Activated CD4-positive, alpha-beta T cell treated with anti-CD3 and anti-CD28 coated beads for 48 hours (primary cell): ENCODE measurements at places on chromosomes 6 and 20.

GRCh38 chr20:18571578-18571977, 4.3 kb downstream of the SMIM26 start:
- DNase-seq: no peak

DNA sequence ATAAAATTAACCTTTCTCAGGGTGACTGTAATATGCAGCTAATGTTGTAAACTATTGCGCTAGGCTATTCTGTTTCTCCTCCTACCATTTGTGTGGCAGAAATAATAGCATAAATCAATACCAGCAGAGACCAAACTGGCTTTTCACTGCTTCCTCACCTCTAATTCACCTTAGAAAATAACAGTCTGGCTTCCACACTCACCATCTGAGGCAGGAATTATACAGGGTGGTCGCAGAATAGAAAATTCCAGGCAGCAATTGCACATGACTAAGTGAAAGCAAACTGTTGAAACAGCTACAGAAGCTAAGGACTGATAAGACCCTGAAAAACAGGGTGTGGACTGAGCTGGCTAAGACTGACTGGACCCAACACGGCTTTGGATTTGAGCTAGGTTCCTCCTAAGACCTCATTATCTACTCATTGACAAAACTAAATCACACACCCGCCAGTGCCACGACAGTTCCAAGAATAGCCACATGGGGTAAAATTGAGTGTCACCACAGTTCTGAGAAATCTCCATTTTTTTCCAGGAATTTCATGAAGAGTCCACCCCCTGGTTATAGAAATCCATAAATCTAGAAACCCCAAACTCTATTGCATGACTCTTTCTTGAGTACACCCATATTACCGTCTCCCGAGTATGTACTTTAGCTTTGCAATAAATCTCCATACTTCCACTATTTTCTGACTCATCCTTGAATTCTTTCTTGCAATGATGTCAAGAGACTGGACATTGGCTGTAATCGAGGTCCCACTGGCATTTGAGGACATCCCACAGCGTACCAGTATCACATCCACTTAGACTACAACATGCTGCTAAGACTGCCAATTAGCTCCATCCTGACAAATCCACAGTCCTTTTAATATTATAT, 60.9 kb upstream of the KCNQ5 start:
- DNase-seq: no peak

DNA sequence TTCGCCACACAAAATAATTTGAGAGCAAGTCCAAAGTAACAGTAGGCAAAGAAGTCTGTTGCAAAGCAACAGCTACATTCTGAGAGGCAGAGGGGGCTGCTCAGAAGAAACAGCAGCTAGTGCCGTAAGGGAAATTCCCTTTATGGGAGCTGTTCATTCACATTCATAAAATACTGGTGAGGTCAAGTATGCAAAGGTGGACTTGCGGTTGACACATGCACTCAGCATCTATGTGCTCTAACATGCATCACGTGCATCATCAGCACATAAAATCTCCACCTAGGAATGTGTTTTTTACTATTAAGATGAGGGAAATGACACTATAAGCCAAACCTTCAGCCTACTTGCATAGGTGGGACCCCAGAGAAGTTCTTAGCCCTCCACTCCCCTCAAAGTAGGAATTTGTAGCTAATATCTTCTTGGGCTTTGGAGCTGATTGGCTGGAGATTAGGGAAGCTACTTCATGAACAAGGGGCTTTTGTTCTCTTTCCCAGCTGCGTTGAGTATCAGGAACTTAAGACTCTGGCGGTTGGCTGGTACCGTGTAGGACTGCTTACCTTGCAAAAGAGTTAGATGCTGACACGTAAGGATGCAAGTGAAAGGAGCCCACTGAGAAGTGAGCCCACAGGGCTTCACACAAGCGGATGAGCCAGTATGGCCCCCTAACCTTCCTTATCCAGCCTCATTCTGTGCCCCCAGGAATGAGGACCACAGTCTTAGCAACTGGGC, 12.4 kb downstream of the CST3 start:
- no peak for DNase-seq

DNA sequence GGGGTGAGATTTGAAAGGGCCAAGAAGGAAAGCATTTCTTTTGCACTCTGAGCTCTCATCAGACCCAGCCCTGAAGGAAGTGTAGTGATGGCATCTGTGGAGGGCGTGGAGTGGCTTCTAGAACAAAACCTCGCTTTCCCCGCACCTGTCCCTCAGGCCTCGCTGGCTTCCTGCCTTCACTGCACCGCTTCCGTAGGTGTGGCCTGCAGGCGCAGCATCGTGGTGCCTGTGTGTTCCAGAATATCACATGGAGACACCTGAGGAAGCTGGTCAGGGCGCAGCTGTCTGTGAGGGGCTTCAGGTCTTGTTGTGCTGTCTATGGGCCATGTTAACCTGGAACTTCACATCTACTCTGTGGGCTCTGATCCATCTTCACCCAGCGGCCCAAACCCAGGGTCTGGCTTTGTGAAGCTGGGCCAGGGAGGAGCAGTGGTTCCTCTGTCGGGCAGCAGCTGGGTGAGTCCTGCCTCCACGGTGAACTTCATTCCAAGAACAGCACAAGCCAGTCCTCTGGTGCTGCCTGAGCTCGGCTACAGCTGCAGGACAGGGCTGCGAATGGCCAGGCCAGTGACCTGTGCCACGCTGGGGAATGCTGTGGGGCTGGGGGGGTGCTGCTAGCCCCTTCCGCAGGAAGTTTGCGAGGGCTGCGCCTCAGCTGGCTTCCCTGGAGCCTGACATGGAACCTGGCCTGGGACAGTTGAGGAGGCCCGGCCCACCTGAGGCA, 40.9 kb downstream of the DSTN start:
- peak; percentile 64 for DNase-seq

DNA sequence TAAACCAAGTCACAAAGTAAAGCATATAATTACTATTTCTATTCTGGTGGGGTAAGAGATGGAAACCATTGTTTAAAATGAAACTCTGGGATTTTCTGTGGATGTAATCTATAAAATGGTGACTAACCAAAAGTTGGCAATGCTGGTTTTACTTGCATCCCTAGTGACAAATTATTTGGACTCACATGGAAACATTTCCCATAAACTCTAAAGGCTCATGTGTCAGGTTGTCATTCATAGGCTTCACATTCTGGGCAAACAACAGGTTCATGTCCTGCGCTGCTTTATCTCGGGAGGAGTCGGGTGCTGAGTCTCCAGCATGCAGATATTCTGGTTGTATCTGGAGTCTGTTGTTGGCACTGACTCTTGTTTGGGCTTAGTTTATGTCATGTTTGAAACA, 98.0 kb upstream of the SCP2D1 start:
- no peak for DNase-seq

GRCh38 chr6:131776985-131777384, 30.8 kb upstream of the ENPP1 start:
- DNase-seq: no peak

- no peak for DNase-seq
These were observed 32.7 kb downstream of the CYP24A1 start for GRCh38 chr20:54140927-54141566.

GRCh38 chr20:58982406-58983114, 1.5 kb downstream of the NELFCD start:
- DNase-seq: no peak

GRCh38 chr6:4553387-4553786, 222.8 kb upstream of the CDYL start:
- peak; percentile 4 for DNase-seq

GRCh38 chr20:50491926-50492634, 18.1 kb upstream of the PTPN1 start:
- no peak for DNase-seq

DNA sequence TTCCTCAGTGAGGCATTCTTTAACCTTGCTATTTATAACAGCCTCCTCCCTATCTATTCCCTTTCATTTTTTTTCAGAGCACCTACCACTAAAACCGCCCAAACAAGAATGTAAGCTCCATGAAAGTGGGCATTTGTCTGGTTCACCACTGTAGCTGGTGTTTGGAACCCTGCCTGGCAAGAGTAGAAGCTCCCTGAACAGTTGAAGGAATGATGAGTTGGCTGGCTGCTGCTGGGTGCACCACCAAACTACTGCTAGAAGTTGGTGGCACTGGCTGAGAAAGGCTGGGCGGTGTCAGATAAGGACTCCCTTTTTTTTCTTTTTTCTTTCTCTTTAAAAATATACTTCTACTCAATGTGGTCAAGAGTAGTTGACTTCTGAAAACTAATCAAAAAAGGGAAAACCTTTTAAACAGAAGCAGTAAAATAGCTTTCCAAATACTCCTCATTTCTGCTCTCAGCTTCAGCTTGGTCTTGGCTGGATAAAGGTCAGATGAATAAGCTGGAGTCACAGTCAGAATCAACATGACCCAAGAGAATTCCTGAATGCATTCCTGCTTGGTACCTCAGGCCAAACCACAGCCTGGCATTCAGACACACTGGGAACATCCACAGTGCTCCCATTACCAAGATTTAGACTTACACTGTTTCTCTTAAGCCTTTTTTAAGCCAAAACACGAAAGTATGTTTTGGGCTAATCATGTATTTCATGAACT, 38.0 kb downstream of the RTN4IP1 start:
- DNase-seq: no peak

DNA sequence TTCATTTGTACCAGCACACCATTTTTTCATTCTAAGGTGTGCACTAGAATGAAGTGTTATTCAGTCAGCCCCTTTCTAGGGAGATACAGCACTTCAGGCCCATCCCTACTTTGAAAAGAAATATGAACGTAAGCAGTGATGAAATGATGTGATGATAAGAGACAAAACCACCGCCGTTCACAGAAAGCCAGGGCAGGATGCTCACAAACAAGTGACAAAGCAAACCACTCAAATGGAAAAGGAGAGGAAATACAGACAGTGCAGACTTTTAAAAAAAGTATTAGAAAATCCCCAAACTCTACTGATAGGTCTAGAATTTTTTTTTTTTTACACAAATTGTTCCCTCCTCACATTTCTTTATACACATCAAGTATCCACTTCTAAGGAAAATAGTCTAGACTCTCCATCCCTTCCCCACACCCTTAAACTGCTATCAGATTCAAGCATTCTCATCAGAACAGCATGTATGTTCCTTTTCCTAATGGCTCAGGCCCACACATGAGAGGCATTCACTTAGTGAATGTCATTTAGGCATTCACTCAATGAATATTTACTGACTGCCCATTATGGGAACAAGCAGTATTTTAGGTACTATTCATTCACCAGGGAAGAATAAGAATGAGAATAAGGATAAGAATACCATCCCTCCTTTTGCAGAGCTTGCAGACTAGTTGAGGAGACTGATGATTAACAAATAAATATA, 243.5 kb downstream of the GMPR start:
- DNase-seq: peak; percentile 67

- DNase-seq: peak; percentile 36
These were observed 698 bp downstream of the FAM210B start for GRCh38 chr20:56359212-56360132.

DNA sequence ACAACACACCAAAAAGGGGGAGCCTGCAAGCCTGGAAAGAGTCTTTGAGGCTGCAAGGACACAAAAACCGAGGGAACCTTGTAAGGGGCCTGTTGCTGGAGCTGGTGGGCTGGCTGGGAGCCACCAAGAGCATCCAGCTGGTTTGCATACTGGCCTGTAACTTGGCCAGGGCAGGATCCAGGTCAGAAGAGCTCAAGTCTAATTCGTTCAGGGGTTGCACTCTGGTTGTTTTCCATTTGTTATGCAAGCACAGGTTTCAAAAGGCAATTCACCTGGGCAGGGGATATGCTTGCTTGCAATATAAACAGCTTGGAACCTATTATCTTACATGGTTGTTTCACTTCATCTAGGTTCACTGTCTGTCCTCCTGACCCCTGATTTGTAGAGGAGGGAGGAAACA, 98.3 kb upstream of the GCM1 start:
- no peak for DNase-seq

DNA sequence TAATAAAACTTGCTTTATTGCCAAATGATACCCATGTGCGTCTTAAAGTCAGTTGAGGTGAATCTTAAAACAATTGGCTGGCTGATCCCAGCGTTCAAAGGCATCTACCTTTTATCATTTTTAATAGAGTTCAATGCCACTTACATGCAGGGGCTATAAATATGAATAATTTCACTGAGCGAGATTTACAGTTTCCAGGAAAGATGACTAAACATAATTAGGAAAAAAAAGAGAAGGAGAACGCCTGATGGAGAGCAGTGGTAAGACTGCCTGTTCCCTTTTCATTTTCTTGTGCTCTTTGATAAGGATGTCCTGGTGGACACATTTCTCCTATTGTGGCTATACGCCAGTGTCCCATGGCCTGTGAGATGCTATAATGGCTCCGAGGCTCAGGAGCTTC, 139.9 kb upstream of the SLC22A23 start:
- DNase-seq: no peak

DNA sequence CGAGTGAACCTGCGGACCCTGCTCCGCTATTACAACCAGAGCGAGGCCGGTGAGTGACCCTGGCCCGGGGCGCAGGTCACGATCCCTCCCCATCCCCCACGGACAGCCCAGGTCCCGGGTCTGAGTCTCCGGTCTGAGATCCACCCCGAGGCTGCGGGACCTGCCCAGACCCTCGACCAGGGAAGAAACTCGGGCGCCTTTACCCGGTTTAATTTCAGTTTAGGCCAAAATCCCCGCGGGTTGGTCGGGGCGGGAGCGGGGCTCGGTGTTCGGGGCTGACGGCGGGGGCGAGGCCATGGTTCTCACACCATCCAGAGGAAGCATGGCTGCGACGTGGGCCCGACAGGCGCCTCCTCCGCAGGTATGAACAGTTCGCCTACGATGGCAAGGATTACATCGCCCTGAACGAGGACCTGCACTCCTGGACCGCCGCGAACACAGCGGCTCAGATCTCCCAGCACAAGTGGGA, 46.9 kb upstream of the TRIM26 start:
- DNase-seq: peak; percentile 54

GRCh38 chr20:49846206-49846807, 33.7 kb downstream of the SLC9A8 start:
- DNase-seq: peak; percentile 63

- DNase-seq: no peak
These were observed 15.6 kb downstream of the RAD21L1 start for GRCh38 chr20:1241456-1241855.

GRCh38 chr6:129567374-129567773, 142.6 kb downstream of the ARHGAP18 start:
- DNase-seq: peak; percentile 72

- no peak for DNase-seq
These were observed 2.6 kb downstream of the PYGB start for GRCh38 chr20:25250508-25250907.

DNA sequence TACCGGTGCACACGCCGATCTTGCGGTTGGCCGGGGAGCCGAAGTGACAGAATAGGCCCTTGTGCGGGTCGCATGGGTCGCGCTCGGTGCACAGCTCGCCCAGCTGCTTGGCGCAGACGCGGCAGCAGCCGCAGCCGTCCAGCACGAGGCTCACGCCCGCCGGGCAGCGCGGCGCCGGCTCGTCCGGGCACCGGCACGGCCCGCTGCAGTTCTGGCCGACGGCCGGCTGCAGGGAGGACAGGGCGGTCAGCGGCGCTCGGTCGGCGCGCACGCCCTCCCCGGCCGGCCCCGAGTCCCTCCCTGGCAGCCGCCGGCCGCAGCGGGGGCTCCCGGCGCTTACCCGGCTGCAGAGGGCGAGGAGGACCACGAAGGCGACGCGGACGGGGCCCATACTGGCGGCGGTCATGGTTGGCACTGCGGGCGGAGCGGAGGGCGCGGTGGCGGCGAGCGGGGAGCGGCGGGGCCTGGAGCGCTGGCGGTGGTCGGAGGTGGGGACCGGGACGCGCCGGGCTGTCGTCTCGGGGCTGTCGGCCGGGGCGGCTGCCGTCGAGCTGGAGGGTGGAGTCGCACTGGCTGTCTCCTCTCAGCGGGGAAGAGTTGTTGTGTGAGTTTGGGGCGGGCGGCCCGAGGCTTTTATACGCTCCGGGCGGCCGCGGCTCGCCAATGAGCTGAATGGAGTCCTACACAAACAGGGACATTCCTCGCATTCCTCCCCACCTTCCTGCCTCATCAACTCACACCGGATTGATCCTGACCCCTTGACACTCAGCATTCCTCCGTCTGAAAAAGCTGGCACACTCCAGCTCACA, at the start of gene CCN2:
Gene CCN2, minus strand, starts transcription at position 606 of the 809 bp plus-strand sequence. Its CDS starts 200 bp downstream, at position 406.
- peak; percentile 15 for DNase-seq
